Central memory CD8-positive, alpha-beta T cell (primary cell): ENCODE measurements at places on chromosomes 6 and 20.

GRCh38 chr20:13960525-13960924 is 29.9 kb downstream of the SEL1L2 start:
- H3K4me3 ChIP-seq: no peak overlapping the region
- no peaks in the 10 kb centered on the region for H3K36me3 ChIP-seq
- no peaks in the 10 kb centered on the region for H3K27me3 ChIP-seq
- no peak for DNase-seq
- H3K27ac ChIP-seq: no peak overlapping the region
- no peaks in the 10 kb centered on the region for H3K4me1 ChIP-seq

GRCh38 chr6:107957308-107957908 is 600 bp downstream of the SEC63 start:
- peak overlapping the region; percentile 99 for H3K4me3 ChIP-seq
- peak; percentile 26 for DNase-seq
- H3K27me3 ChIP-seq: no peaks in the 10 kb centered on the region

- no peak overlapping the region for H3K4me3 ChIP-seq
- H3K36me3 ChIP-seq: no peaks in the 10 kb centered on the region
- H3K27ac ChIP-seq: no peak overlapping the region
- no peaks in the 10 kb centered on the region for H3K4me1 ChIP-seq
These were observed 189.2 kb downstream of the TBXT start for GRCh38 chr6:165978476-165978875.

DNA sequence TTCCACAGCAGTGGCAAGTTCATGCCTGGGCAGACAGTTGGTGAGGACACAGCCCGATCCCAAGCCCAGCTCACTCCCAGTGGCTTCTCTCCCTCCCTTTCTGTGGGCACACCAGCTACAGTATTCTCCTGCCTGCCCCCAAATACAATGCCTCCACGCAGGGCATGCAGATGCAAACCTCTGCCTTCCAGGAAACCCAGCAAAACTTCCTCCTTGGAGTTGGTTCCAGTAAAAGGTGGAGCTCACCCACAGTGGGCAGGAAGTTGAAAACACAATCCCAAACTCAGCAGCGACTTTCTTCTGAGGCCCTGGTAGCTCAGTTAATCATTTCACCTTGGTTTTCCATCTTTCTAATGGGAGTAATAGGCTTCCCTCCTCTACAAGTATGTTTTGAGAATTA is 93.7 kb downstream of the LY86 start:
- no peak overlapping the region for H3K4me3 ChIP-seq
- H3K27ac ChIP-seq: no peak overlapping the region
- peaks cover 28% of the 10 kb centered on the region for H3K27me3 ChIP-seq
- H3K36me3 ChIP-seq: no peaks in the 10 kb centered on the region

- peaks cover 38% of the 10 kb centered on the region for H3K4me1 ChIP-seq
- no peak for DNase-seq
- H3K27ac ChIP-seq: peak overlapping the region; percentile 44
- H3K4me3 ChIP-seq: no peak overlapping the region
- no peaks in the 10 kb centered on the region for H3K27me3 ChIP-seq
These were observed 109.9 kb downstream of the NOL4L start for GRCh38 chr20:32474967-32475811.

DNA sequence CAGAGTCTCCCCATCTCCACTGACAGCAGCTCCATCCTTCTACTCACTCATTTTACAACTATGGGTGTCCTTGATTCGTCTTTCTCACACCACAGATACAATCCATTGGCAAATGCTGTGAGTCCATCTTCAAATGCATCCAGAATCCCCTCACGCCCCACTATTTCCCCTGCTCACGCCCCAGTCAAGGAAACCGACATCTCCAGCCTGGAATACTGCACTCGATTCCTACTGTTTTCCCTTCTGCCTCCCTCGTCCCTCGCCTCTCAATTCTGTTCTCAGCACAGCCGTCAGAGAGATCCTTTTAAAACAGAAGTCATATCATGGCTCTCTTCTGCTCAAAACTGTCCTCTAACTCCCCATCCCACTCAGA is 4.7 kb downstream of the HLA-B start:
- peak overlapping the region; percentile 99 for H3K4me3 ChIP-seq
- peak overlapping the region; percentile 100 for H3K27ac ChIP-seq
- H3K4me1 ChIP-seq: peaks cover 65% of the 10 kb centered on the region
- H3K36me3 ChIP-seq: peaks cover 75% of the 10 kb centered on the region

DNA sequence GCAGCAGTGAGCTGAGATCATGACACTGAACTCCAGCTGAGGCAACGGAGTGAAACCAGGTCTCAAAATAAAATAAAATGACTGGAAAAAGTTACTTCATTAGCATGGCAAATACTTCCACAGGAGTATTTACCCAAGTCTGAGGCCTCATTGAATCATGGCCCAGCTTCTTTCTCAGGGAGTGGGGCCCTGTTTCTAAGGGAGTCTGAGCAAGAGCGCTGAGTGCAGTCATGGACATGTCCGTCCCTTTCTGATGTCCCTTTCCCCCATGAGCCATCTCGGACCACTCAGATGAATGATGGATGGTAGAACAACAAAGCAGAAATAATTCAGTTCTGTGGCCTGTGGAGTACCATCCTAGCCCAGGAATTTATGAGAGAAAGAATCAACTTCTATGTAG is 7.8 kb upstream of the DTD1 start:
- H3K36me3 ChIP-seq: no peaks in the 10 kb centered on the region
- H3K27me3 ChIP-seq: peaks cover 27% of the 10 kb centered on the region
- no peaks in the 10 kb centered on the region for H3K4me1 ChIP-seq
- H3K27ac ChIP-seq: no peak overlapping the region
- H3K4me3 ChIP-seq: no peak overlapping the region

DNA sequence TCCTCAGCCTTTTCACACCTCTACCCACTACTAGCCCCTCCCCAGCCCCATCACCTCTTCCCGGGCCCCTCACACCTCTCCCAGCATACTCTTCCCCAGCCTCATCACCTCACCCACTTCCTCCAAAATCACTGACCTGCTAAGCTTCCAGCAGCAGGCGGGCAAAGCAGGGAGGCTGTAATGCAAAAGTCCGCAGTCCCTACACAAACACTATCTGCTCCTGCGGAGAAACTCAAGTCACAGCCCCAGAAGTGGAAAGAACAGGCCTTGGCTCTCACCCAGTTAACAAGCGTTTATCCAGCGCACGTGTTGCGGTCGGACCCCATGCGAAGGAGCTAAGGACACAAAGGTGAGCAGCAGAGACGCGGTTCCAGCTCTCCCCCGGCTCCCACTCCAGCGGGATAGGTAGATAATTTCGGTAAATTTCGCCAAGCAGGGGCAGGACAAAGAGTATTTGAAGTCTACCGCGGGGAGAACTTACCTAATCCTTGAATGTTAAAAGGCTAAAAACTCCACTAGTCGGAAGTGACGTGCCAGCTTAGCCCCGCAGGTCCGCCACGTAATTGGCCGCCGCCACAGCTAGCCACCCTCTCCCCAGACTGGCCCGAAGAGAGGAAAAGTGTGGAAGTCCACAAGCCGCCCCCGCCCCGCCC is 728 bp upstream of the TRIM39 start:
- H3K27ac ChIP-seq: peak overlapping the region; percentile 98
- DNase-seq: peak; percentile 85
- H3K4me3 ChIP-seq: peak overlapping the region; percentile 92
- H3K4me1 ChIP-seq: peaks cover 72% of the 10 kb centered on the region

- H3K27me3 ChIP-seq: no peaks in the 10 kb centered on the region
- H3K27ac ChIP-seq: no peak overlapping the region
- no peak for DNase-seq
- H3K36me3 ChIP-seq: peaks cover 36% of the 10 kb centered on the region
- H3K4me1 ChIP-seq: peaks cover 14% of the 10 kb centered on the region
These were observed 115.8 kb downstream of the HFE start for GRCh38 chr6:26202811-26203583.
